ENCODE measurements at places on chromosomes 16 and 17.

DNA sequence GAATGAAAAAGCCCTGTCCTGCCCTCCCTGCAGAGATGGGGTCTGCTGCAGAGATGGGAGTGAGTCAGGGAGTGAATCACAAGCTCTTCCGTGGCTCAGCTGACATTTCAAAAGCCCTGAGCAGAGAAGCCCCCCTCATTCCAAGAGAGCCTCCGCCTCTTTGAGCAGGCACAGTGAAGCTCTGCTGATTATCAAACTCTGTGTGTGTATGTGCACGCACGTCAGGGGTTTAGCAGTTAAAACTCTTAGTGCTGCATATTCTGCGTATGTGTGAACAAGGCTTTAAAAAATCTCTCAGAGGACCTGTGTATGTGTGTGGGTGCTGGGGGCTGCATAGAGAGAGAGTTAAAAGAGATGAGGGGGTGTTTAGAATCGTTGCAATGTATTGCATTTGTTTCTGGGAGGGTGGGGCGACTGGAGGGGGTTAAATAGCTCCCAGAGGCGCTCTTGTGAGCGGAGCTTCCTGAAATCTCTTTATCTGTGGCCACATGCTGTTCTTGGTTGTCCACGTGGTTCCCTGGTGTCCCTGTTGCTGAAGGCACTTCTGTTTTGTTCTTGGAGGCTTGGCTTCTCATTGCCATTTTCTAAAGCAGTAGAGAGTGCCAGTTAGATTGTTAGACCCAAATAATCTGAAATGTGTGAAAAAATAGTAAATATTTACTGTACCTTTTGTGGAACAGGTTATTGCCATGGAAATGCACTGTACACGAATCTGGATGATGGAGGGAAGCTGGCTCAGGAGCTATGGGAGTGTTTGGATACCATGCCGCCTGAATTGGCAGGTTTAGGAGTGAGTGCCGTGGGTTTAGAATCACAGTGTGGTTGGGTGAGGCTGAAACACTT, 116.6 kb downstream of the PRKCB start:
- peak; percentile 62 for DNase-seq

- DNase-seq = no peak
These were observed 138.4 kb upstream of the DNAH9 start for GRCh38 chr17:11459861-11460331.

DNA sequence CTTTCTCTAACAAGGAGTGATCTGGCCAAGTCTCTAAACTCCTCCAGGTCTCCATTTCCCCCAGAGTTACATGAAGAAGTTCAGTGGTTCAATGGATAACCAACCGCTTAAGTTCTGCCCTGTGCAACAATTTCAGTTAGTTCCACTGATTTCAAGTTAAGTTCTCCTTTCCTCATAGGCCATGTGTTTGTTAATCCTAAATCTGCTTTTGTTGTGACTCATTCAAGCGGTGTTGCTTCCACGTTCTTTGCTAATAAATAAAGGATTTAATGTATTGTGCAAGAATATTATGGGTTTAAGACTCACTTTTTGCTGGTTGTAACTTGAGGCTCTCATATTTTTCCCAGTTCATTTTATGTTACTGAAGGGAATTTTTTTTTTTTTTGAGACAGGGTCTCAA, 36.3 kb downstream of the GNA13 start:
- DNase-seq = no peak

DNA sequence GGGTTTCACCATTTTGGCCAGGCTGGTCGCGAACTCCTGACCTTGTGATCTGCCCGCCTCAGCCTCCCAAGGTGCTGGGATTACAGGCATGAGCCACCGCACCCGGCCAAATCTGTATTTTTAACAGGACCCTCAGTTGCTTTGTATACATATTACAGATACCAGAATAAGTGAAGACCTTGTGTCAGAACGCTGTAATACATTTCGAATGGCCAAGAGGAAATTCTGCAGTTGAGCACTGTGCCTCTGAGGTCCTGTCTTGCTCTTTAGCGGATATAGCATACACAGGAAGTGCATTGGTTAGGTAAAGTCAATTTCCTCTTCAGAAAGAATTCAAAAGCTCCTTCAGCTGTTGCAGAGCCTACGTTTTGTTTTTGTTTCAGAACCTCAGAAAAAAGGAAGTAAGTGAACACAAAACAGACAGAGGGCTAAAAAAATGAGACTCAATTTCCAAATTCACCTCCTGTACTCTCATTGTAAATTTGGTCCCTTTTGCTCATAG, 15.7 kb downstream of the CRLF3 start:
- peak; percentile 25 for DNase-seq
